ENCODE measurements at places on chromosomes 5 and 9. TPM values are rescaled to one million over a fixed set of nuclear protein-coding genes. Genes with fewer than 3 reads are reported as not detected.

DNA sequence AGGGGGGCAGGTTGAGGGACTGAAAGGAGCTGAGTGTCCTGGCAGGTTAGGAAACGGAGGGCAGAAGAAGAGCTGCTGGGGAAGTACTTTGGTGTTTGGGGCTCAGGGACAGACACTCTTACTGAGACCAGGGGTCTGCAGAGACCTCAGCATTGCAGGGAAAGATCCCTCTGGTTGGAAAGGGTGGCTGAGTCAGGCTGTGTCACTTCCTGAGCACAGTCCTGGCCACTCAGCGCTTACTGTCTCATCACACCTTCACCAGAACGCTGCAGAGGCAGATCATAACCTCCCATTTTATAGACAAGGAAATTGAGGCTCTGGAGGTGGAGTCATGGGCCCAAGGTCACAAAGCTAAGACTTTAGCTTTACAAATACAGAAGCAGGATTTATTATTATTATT, 54.3 kb downstream of the LMX1B start:
- H3K27ac ChIP-seq, result no peak overlapping the region
- DNase-seq, result no peak
- no peaks in the 10 kb centered on the region for H3K36me3 ChIP-seq
- no peak overlapping the region for H3K4me3 ChIP-seq
- H3K4me1 ChIP-seq, result peaks cover 5% of the 10 kb centered on the region

DNA sequence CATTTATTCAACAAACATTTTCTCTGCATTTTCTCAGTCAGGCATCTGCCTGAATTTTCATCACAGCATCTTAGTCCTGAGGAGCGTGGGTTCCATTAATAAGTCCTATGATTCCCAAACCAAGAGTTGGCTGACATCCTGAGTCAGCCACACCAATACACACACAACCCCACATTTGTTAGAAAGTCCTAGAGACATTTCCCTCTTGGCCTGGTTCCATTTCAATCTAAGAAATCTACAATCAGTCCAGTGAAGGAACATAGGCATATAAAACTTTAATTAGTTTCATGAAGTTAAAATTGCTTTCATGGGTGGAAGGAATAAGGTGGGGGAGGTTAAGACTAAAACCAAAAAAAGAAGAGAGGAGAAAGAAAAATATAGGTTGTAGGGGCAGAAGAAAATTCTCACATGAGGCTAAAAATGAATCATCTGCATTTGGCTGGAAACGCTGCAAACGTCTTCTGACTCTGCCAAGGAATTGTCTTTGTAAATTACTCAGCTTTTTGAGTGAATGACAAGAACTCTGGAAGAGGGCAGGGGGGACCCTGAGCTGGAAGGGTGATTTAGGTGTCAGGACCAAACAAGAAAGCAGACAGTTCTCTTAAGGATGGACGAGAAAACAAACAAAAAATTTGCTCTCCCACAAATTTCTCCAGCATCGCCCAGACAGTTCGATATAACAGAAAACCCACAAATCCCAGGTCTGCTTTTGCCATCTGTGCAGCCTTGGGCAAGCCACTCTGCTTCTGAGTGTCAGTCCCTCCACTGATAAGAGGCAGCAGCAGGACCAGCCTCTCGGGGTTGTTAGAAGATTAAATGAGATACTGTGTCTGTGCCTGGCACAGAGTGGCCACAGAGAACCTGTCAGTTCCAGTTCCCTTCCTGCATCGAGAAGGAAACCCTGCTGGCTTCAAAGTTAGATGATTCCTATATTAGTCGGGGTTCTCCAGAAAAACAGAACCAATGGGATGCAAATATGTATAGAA, 289.7 kb downstream of the CDK5RAP2 start:
- H3K4me3 ChIP-seq, result no peak overlapping the region
- DNase-seq, result no peak
- H3K27ac ChIP-seq, result no peak overlapping the region
- no peaks in the 10 kb centered on the region for H3K4me1 ChIP-seq
- H3K27me3 ChIP-seq, result no peaks in the 10 kb centered on the region
- H3K36me3 ChIP-seq, result no peaks in the 10 kb centered on the region

- no peaks in the 10 kb centered on the region for H3K27me3 ChIP-seq
- no peak overlapping the region for H3K27ac ChIP-seq
- H3K4me3 ChIP-seq, result no peak overlapping the region
- peaks cover 20% of the 10 kb centered on the region for H3K4me1 ChIP-seq
- DNase-seq, result no peak
- no peaks in the 10 kb centered on the region for H3K36me3 ChIP-seq
These were observed 70.2 kb downstream of the AOPEP start for GRCh38 chr9:94796687-94797086.

GRCh38 chr5:43051684-43052083, 11.6 kb upstream of the ANXA2R start:
- no peaks in the 10 kb centered on the region for H3K27me3 ChIP-seq
- no peak for DNase-seq
- no peak overlapping the region for H3K27ac ChIP-seq
- peaks cover 19% of the 10 kb centered on the region for H3K4me1 ChIP-seq
- H3K4me3 ChIP-seq, result no peak overlapping the region
- H3K36me3 ChIP-seq, result peaks cover 18% of the 10 kb centered on the region

Gene FOXD1
- total RNA-seq, result 0.36 TPM

Gene NR5A1
- total RNA-seq, result 0.65 TPM

DNA sequence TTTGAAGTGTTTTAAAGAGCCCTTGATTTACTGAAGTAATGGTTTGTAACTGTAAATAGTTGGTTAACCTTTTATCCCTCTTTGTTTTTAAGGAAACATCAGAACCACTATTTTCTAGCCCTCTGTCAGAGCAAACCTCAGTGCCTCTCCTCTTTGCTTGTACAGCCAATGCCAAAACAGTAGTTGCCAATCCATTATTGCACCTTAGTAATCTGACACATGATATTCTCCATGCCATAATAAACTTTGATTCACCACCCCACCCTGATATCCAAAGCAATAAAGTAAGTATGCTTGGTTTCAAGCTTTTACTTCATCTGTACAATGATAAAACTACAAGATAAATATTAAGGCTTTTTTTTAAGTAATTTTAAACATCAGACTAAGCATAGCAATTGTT, 100.8 kb downstream of the DMXL1 start:
- no peaks in the 10 kb centered on the region for H3K27me3 ChIP-seq
- no peak overlapping the region for H3K4me3 ChIP-seq
- H3K36me3 ChIP-seq, result peaks cover 50% of the 10 kb centered on the region
- H3K4me1 ChIP-seq, result no peaks in the 10 kb centered on the region

Gene ASS1
- 74.4 TPM for total RNA-seq
